Activated T-cell treated with anti-CD3 and anti-CD28 coated beads, Interleukin-2, amount 50 U/mL, for 72 hours (primary cell): ENCODE measurements at places on chromosomes 7 and 10.
A peak's percentile ranks its signal among the peaks of the same experiment; 100 is the strongest.

GRCh38 chr7:67781841-67782240 lies 785.2 kb downstream of the TYW1 start:
- no peak overlapping the region for H3K27ac ChIP-seq
- H3K27me3 ChIP-seq = no peaks in the 10 kb centered on the region
- no peak for DNase-seq

- peaks cover 37% of the 10 kb centered on the region for H3K36me3 ChIP-seq
- H3K27me3 ChIP-seq = no peaks in the 10 kb centered on the region
Observed at GRCh38 chr7:130940907-130941306, 206.9 kb upstream of the KLF14 start.

GRCh38 chr10:110827875-110828274 lies 43.9 kb upstream of the PDCD4 start:
- H3K27ac ChIP-seq = no peak overlapping the region
- H3K4me3 ChIP-seq = no peak overlapping the region
- H3K4me1 ChIP-seq = peaks cover 6% of the 10 kb centered on the region
- no peaks in the 10 kb centered on the region for H3K36me3 ChIP-seq
- DNase-seq = no peak

- no peak overlapping the region for H3K4me3 ChIP-seq
- H3K27ac ChIP-seq = no peak overlapping the region
- H3K4me1 ChIP-seq = peaks cover 16% of the 10 kb centered on the region
- no peaks in the 10 kb centered on the region for H3K36me3 ChIP-seq
Observed at GRCh38 chr10:7520507-7521485, 110.0 kb upstream of the SFMBT2 start.

DNA sequence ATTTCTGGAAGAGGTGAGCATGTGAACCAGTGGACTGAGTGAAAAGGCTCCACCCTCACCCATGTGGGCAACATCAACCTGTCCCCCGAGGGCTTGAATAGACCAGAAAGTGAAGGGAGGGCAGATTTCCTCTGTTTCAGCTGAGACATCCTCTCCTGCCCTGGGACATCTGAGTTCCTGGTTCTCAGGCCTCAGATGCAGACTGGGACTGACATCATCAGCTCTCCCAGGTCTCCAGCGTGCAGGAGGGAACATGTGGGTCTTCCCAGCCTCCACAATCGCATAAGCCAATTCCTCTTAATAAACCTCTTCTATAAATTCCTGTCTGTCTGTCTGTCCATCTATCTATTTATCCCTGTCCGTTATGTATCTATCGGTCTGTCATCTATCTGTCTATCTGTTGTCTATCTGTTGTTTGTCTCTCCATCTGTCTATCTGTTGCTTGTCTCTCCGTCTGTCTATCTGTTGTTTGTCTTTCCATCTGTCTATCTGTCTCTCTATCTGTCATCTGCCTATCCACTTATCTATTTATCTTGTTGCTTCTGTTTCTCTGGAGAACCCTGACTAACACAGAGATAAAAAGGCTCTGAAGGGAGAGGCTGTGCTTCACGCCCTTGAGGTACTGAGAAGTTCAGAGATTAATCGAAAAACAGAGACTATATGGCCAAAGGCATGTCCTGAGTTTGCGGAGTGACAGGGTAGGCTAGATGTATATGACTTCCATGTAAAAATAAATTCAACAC lies 140.3 kb upstream of the PFKP start:
- no peak overlapping the region for H3K27ac ChIP-seq
- H3K36me3 ChIP-seq = no peaks in the 10 kb centered on the region
- peaks cover 71% of the 10 kb centered on the region for H3K27me3 ChIP-seq
- no peak overlapping the region for H3K4me3 ChIP-seq
- H3K4me1 ChIP-seq = peaks cover 11% of the 10 kb centered on the region

- DNase-seq = no peak
- peaks cover 43% of the 10 kb centered on the region for H3K27me3 ChIP-seq
- peaks cover 5% of the 10 kb centered on the region for H3K4me1 ChIP-seq
- no peak overlapping the region for H3K27ac ChIP-seq
Observed at GRCh38 chr10:7706534-7707073, 3.5 kb downstream of the ITIH2 start.

DNA sequence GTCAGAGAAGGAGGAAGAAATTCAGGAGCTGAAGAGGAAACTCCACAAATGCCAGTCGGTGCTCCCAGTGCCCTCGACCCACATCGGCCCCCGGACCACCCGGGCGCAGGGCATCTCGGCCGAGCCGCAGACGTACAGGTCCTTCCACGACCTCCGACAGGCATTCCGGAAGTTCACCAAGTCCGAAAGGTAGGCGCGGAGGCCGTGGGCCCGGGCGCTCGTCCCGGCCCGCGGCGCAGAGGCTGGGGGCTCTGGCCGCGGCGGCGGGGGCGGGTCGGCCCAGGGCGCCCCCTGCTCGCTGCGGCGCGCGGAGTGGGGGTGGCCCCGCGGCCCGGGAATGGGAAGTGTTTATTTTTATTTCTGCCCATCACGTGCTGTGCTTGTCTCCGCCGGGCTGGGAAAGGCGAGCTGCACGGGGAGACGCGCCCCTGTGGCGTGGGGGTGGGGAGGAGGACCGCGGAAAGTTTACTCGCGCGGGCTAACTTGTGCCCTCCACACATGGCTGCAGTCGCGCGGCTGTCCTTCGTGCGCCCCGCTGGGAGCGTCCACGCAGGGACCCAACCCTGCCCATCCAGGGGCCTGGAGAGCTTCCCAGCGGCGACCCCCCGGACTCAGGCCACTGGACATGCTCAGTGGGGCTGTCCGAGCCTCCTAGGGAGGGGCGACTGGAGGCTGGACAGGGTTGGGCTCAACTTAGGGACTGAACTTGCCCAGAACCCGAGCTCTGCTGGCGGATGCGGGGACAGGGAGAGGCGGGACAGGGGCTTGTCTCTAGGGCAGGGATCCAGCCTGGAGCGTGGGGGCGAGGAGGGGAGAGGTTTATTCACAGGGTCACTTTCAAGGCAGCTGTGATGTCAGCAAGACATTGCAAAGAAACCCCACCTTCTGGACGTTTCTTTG lies 82.6 kb upstream of the PRKG1 start:
- peak; percentile 0 for DNase-seq
- H3K36me3 ChIP-seq = no peaks in the 10 kb centered on the region
- no peaks in the 10 kb centered on the region for H3K4me1 ChIP-seq

- H3K36me3 ChIP-seq = no peaks in the 10 kb centered on the region
- H3K27ac ChIP-seq = no peak overlapping the region
- DNase-seq = no peak
- H3K4me1 ChIP-seq = no peaks in the 10 kb centered on the region
Observed at GRCh38 chr10:82497439-82497838, 622.4 kb downstream of the NRG3 start.

GRCh38 chr7:117065571-117066150 lies 112.4 kb downstream of the ST7 start:
- H3K27ac ChIP-seq = no peak overlapping the region
- peaks cover 26% of the 10 kb centered on the region for H3K4me1 ChIP-seq
- no peak overlapping the region for H3K4me3 ChIP-seq
- H3K27me3 ChIP-seq = no peaks in the 10 kb centered on the region
- no peak for DNase-seq

DNA sequence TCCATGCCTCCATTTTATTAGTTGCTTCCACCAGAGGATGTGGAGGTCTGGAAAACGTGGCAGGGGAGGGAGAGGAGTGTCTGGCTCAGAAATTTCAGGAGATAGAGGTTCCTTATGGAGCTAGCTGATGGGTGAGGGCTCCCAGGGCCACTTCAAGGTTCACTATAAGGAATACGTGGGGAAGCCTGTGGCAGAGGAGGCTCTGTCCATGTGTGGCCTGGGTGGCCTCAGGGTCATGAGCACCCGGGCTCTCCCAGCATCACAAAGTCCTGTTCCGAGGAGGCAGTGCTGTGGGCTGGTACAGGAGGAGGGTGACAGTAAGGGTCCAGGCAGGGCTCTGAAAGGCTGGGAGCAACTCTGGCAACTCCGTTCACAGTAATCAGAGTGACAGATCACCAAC lies 24.6 kb downstream of the ARHGAP22 start:
- no peaks in the 10 kb centered on the region for H3K4me1 ChIP-seq
- H3K4me3 ChIP-seq = no peak overlapping the region
- no peaks in the 10 kb centered on the region for H3K36me3 ChIP-seq
- no peak overlapping the region for H3K27ac ChIP-seq
- H3K27me3 ChIP-seq = peaks cover 16% of the 10 kb centered on the region

DNA sequence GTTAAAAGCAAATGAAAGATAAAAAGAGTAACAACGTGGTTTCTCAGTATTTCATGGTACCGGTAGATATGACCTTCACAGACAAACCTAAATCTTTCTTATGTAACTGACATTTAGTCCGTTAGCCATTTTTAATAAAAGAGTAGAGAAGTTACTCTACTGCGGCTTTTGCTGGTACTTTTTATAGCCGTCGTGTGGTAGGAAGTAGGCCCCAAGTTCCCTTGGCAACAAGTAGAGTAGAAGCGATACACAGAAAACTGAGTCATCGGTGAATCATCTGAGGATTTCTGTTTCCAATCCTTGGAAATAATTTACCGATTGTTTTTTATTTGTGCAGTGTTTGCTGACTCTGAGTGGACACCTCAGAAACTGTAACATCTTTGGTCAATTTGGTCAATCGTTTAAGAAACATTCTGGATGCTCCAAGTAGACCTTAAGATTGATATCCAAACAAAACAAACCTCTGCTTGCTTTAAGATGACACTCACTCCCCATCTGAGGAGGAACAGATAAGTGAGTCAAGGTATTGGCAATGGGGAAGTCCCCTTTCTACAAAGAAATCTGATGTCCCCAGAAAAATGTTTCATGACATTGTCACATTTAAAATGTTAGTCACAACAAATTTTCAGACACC lies 63.9 kb upstream of the AHR start:
- peak overlapping the region; percentile 83 for H3K27ac ChIP-seq
- peak overlapping the region; percentile 94 for H3K4me3 ChIP-seq
- DNase-seq = peak; percentile 72
- peaks cover 57% of the 10 kb centered on the region for H3K4me1 ChIP-seq
- H3K27me3 ChIP-seq = peaks cover 5% of the 10 kb centered on the region

DNA sequence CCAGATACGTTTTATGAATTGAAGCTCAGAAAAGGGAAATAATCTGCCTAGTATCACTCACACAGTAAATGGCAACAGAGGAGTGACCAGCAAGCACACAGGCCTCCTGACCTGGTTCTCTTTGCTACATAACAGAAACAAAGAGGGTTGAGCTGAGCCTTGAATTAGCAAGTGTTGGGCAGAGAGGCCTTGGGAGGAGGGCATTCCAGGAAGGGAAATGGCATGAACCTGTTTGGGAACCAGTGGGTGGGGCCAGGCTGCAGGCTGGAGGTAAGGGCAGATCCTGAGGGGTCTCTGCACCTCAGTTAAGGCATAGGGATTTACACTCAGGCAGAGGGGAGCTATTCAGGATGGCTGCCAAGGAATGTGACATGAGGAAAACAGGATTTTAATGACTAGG lies 24.8 kb upstream of the CYCS start:
- H3K36me3 ChIP-seq = peaks cover 2% of the 10 kb centered on the region
- no peaks in the 10 kb centered on the region for H3K27me3 ChIP-seq
- DNase-seq = no peak
- no peak overlapping the region for H3K4me3 ChIP-seq

DNA sequence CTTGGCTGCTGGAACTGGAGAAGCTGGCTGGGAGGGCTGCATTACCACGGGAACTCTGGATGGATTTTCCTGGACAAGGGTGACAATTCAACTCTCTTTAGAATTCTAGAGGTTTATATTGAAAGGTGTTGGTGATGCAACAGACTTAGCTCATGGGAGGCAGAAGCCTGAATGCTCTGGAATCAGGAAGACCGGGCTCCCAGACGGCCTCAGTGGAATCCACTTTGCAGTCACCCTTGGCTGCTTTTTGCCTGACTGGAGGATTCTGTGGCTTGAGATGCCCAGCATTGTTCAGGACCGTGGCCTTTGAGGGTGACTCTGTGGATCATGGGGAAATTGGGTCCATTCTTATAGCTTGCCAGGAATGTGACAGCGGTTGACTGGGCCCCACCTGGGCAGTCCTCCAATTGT lies 32.3 kb downstream of the PYROXD2 start:
- H3K27me3 ChIP-seq = no peaks in the 10 kb centered on the region
- no peak overlapping the region for H3K27ac ChIP-seq
- no peak for DNase-seq
- H3K36me3 ChIP-seq = no peaks in the 10 kb centered on the region
- no peaks in the 10 kb centered on the region for H3K4me1 ChIP-seq

- peak overlapping the region; percentile 75 for H3K27ac ChIP-seq
- peaks cover 3% of the 10 kb centered on the region for H3K36me3 ChIP-seq
- peaks cover 46% of the 10 kb centered on the region for H3K4me1 ChIP-seq
- peaks cover 8% of the 10 kb centered on the region for H3K27me3 ChIP-seq
- no peak for DNase-seq
Observed at GRCh38 chr10:50625649-50626132, 1.9 kb upstream of the SGMS1 start.

- no peaks in the 10 kb centered on the region for H3K36me3 ChIP-seq
- no peak for DNase-seq
- no peak overlapping the region for H3K27ac ChIP-seq
- H3K27me3 ChIP-seq = peaks cover 6% of the 10 kb centered on the region
- no peaks in the 10 kb centered on the region for H3K4me1 ChIP-seq
Observed at GRCh38 chr7:155333346-155334234, 35.9 kb downstream of the INSIG1 start.

DNA sequence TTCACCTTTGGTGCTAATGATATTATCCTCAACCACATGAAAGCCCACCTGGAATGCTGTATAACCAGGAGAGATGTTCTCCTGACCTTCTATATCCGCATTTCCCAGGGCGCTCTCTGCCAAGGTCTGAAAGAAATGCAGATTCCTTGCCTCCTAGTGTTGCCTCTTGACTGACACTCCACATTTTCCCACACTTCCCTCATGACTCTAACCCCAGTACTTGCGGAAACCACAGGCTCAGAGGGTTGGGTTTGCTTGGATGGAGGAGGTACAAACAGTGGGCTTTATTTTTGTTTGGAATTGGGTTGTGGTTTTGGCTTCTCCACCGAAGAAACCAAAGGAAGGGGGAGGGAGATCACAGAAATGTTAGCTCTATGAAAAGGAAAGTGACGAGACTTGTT lies 222.9 kb upstream of the CELF2 start:
- H3K27ac ChIP-seq = no peak overlapping the region
- no peak for DNase-seq
- no peak overlapping the region for H3K4me3 ChIP-seq
- H3K36me3 ChIP-seq = no peaks in the 10 kb centered on the region

DNA sequence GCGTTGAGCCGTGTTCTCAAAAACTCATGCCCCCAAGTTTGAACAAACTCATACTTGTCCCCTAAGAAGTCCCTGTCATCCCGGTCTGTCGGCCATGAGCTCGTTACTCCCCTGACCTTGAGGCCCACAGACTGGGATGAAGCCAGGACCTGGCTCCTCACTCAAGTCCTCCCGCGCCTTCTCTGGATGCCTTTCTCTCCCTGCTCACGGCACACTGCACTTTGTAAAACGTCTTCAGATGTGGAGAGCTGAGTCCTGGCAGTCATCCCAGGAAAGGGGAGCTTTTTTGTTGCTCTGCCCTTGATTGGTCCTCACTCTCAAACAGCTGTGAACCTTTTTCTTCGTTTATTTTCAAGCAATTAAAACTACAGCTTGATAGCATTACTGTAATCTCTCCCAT lies 110.8 kb downstream of the JAZF1 start:
- no peaks in the 10 kb centered on the region for H3K36me3 ChIP-seq
- no peak for DNase-seq
- no peaks in the 10 kb centered on the region for H3K4me1 ChIP-seq
- no peak overlapping the region for H3K4me3 ChIP-seq
